ENCODE measurements at places on chromosomes 2 and 18.
A peak's percentile ranks its signal among the peaks of the same experiment; 100 is the strongest.

DNA sequence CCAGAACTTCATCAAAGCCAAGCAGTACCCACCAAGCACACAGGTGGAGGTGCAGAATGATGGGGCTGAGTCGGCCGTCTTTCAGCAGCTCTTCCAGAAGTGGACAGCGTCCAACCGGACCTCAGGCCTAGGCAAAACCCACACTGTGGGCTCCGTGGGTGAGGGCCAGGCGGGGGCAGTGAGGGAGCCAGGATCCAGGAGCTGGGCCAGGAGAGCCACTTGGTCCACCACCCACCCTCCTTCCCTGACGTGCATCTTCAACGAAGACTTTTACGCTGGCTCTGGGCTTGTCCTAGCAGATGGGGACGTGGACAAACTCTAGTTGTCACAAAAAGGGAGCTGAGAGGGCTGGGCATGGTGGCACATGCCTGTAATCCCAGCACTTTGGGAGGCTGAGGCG lies 11.8 kb downstream of the VIL1 start:
- no peak for DNase-seq

- no peak for DNase-seq
Observed at GRCh38 chr2:121690095-121690494, 40.8 kb upstream of the CLASP1 start.

DNA sequence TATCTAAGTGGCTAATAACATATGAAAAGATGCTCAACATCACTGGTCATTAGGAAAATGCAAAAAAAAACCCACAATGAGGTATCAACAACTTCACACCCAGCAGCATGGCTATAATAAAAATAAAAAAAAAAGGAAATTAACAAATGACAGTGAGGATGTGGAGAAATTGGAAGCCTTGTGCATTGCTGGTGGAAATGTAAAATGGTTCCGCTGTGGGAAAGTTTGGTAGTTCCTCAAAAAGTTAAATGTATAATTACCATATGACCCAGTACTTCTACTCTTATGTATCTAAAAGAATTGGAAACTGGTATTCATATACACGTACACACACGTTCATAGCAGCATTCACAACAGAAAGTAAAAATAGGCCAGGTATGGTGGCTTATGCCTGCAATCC lies 15.5 kb upstream of the CACNB4 start:
- no peak for DNase-seq

- DNase-seq = no peak
Observed at GRCh38 chr2:15668611-15669305, 77.1 kb downstream of the DDX1 start.

GRCh38 chr2:45014016-45014702 lies 4.9 kb upstream of the SIX2 start:
- DNase-seq = peak; percentile 52

DNA sequence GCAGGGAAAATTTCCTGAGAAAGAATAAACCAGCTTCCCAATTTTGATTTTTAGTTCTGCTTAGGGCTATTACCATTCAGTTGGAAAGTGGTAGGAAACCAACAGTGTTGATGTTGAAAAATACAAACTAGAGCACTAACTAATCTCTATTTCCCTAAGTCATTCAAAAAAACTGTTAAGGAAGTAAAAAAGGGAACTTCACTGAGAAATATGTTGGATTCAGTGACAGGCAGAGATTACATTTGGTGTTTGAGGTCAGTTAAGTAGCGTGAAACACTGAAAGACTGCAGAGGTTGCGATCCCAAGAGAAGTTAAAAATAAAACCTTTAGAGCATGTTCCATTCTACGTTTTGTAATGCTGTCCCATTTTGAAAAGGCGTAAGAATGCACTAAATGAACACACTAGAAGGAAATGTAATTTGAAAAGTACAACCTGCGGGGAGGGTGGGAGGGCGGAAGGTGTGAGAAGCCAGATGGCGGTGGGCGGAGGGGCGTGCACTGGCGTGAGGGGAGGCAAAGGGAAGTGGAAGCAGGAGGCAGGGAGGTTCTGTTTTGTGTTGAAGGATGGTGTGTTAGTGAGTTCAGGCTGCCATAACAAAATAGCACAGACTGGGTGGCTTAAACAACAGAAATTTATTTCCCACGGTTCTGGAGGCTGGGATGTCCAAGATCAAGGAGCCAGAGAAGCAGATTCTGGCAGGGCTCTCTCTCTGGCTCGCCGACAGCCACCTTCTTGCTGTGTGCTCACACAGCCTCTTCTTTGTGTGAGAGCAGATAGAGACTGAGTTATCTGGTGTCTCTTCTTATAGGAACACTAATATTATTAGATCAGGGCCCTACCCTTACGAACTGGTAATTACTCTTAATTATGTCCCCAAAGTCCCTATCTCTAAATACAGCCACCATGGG lies 94.3 kb upstream of the KCTD1 start:
- DNase-seq = no peak

- DNase-seq = peak; percentile 82
Observed at GRCh38 chr2:136135921-136136906, 18.3 kb upstream of the CXCR4 start.

DNA sequence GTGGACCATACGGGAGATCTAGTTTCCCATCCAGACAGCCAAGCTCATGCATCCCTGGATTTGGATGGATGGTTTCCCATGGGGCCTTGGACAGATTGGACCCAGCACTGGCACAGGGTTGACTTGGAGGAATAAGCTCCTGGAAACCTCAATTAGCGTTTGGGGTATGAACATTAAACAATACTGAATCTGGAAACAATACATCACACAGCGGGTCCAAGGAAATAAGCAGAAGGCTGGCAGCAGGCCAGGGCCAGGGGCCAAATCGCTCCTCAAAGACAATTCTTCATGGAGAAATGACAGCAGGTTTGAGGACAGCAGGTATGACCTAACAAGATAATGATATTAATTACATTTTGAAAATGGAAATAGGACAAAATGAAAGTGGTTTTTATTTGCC lies 540.6 kb downstream of the RIT2 start:
- no peak for DNase-seq

DNA sequence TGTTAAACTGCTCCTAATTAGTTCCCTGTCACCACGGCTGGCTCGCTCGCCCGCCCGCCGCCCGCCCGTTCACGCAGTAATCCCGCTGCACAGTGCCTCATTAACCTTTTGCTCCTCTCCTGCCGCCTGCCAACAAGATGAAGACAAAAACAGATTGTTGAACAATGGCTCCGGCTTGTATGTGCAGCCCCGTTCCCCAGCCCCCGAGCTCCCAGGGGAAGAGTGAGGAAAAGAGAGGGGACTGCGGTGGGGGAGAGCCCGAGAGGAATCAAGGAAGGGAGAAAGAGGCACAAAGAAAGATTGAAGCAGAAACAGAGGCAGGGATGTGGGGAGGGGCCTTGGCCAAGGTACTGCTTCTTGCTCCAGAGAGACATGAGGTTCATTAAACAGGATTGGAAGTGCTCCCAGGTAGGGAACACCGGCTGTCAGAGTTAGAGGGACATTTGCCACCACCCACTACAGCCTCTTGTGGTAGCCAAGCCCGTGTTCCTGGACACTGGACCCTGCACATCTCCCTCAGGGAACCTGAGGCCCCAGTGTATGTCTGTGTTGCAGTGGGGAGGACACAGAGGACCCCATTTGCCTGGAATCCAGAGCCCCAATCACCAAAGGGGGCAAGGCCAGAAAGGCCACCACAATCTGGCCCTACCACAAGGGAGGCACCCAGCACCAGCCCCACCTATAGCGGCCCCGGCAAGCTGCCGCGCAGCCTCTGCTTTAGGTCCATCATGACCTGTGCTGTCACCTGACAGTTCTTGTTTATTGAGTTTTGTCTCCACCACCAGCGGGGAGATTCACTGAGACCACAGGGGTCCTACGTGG lies 38.1 kb downstream of the EMX1 start:
- no peak for DNase-seq

- DNase-seq = peak; percentile 19
Observed at GRCh38 chr18:59395226-59396175, 36.4 kb upstream of the LMAN1 start.

All from activated CD8-positive, alpha-beta T cell treated with anti-CD3 and anti-CD28 coated beads for 36 hours (primary cell).